ENCODE measurements at places on chromosomes 16 and 17.

GRCh38 chr17:51103050-51103449 lies 17.6 kb downstream of the SPAG9 start:
- no peak for DNase-seq

DNA sequence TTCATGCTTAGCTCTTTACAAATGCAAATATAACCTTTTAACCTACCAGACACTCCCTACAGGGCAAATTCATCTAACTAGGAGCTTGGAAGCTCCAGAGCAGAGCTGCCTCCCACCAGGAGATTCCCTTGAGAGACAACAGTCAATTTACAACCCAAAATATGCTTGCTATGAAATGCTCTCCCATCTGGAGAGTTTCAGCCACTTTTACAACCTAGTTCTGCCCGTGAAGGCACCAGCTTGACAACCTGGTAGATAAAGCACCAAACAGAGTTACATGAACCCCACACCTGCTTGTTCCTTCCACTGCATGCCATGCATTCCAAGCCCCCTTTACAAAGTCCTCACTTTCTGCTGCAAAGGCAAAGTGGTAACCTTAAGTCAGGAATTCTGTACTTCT lies 215.3 kb upstream of the KIF2B start:
- no peak for DNase-seq

DNA sequence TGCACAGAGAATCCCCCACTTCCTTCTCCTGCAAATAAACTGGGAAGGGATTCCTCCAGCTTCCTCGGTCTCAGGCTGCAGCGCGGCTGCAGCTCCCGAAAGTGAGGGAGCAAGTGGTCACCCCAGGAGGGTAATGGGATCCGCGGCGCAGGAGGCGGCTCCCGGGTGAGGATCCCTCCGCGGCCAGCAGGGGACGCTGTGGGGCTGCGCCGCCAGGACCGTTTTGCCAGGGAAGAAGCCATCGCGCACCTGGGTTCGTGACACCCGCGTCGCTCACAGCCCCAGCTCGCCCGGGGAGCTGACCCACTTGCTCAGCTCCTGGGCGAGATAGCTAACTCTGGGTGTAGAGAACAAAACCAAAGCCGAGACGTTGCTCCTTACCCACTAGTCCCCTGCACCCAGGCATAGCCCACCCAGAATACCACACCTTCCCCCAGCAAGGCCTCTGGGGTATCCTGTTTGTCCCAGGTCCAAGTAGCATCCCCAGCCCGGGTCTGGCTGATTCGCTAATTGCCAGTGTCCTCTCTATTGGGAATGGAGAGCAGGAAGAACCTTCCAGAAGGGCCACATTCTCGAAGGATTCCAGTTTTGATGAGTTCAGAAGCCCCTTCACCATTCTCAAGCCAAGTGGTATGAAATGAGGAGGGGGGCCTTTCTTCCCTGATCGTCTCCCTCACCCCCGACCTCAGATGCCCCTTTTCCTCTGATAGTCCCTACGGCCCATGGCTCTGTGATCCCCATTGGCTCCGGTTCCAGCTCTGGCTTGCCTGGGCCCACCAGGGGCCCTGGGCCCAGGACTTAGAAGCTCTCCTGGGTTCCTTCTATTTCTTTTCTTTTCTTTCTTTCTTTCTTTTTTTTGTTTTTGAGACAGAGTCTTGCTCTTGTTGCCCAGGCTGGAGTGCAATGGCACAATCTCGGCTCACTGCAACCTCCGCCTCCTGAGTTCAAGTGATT lies 14.1 kb downstream of the CYGB start:
- peak; percentile 46 for DNase-seq

GRCh38 chr17:43577664-43578403 lies 31.7 kb upstream of the ETV4 start:
- no peak for DNase-seq
